Activated naive CD8-positive, alpha-beta T cell treated with anti-CD3 and anti-CD28 coated beads, Interleukin-2, amount 50 U/mL, for 16 hours (primary cell): ENCODE measurements at places on chromosomes 12 and 14.

GRCh38 chr12:79776111-79776510, 85.3 kb upstream of the PAWR start:
- no peak for DNase-seq

- DNase-seq = peak; percentile 15
These were observed 744 bp upstream of the MYL6 start for GRCh38 chr12:56157201-56158028.

DNA sequence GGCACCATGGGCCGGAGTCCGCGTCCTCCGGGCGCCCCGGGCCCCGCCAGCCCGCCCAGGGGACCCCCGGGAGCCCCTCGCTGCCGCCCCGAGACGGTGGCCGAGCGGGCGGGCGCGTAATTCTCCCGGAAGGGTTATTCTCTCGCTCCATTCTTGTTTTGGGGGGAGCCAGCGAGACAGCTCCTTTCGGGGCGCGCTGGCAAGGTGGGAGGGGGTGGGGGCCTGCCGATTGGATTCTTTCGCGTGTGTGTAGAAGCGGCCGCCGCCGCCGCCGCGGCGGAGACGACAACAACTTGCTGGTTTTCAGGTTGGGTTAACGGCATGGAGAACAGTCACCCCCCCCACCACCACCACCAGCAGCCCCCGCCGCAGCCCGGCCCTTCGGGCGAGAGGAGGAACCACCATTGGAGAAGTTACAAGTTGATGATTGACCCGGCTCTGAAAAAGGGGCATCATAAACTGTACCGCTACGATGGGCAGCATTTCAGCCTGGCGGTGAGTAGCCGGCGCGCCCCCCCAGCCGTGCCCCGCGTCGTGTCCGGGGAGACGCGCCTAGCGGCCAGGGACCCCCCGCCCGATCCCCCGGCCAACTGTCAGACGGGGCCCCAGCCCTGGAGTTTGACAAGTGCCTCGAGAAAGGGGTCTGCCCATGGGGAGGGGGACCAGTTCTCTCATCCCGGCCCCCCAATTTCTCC, 755 bp downstream of the SETD1B start:
- peak; percentile 38 for DNase-seq

GRCh38 chr12:90977224-90977623, 22.2 kb upstream of the CCER1 start:
- no peak for DNase-seq
